ENCODE measurements at places on chromosomes 6 and 20.

DNA sequence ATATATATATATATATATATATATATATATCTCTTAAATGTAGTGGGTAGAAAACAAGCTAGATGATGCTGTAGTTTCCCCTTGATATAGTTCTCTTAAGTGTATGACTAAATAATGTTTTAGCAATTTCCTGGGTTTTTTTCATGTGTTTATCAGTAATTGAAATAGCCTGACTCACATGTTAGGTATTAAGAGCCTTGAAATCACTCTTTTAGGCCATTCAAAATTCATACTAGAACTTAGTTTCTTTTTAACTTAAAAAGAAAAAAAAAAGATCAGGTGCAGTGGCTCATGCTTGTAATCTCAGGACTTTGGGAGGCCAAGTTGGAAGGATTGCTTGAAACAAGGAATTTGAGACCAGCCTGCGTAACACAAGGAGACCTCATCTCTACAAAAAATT lies 44.1 kb downstream of the NKX2-4 start:
- DNase-seq: no peak

- peak; percentile 46 for DNase-seq
These were observed 36.1 kb downstream of the GMDS start for GRCh38 chr6:2209226-2209809.

DNA sequence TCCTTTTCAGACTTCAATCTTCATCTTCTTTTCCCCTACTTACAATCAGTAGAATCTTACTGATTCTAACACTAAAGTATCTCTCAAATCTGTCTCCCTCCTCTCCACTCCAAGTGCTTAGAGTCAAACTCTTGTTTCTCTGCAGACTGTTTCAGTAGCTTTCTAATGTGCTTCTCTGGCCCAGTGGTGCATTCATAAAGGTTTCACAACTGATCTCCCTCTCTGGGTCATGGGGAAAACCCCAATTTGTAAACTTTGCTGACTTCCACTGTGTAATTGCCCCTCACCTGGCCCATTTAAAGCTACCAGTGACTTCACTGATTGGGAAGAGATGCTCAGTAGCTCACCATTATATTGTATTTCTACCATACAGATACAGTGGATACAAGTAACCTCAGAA lies 183.6 kb downstream of the FAXC start:
- no peak for DNase-seq

DNA sequence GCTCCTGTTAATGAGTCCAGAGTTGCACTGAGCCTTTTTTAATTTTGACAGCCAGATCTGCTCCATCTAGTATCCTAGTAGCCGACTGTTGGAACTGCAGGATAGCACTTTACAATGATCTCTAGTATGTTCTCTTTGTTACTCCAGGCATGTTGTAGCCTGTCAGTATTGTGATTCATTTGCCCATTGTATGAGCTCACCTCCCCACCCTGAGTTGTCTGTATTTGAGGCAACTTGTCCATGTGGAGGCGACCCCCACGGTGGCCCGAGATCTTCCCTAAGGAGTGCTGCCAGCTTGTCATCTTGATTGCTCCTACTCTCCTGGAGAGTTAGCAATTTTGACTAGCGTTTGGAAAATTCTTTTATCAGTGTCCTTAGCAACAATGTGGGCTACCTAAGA lies 67.2 kb downstream of the DHX35 start:
- no peak for DNase-seq

DNA sequence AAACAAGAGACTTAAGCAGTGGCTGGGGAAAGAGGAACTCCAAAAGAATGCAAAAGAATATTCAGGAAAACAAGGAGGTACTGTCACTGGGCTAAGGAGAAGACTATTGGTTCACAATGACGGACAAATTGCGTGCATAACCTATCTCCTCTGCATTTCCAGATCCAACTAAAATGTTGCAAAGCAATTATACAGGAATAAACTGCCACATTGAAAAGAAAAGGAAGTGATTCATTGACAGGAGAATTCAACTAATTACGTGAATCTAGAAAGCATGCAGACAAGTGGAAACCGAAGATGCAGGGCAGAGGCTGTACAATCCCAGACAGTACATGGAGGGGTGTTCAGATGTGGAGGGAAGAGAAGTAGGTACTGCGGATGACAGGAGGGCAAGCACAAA lies 152.8 kb upstream of the RIPOR2 start:
- no peak for DNase-seq

- DNase-seq: no peak
These were observed 24.8 kb upstream of the WFDC12 start for GRCh38 chr20:45149062-45149461.

DNA sequence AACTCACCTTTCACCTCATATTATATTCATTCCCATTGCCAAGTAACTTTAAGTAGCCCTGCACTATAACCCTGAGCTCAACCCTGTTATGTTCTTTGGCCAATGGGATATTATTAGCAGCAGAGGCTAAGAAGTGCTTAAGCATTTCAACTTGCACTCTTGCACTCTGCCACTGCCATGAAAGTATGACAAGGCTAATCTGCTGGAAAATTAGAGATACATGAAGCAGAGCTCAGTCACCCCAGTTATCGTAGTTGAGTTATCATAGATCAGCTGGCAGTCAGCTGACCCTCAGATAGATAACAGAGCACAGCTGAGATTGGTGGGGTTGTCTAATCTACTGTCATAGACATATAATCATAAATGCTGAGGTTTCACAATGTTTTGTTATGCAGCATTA lies 209.4 kb upstream of the RUNX2 start:
- DNase-seq: no peak

GRCh38 chr6:96522465-96523009 lies 931 bp downstream of the UFL1 start:
- no peak for DNase-seq

- no peak for DNase-seq
These were observed 176.1 kb upstream of the PLN start for GRCh38 chr6:118371955-118372354.

GRCh38 chr6:147382945-147383554 lies 125.4 kb upstream of the SAMD5 start:
- DNase-seq: peak; percentile 53

DNA sequence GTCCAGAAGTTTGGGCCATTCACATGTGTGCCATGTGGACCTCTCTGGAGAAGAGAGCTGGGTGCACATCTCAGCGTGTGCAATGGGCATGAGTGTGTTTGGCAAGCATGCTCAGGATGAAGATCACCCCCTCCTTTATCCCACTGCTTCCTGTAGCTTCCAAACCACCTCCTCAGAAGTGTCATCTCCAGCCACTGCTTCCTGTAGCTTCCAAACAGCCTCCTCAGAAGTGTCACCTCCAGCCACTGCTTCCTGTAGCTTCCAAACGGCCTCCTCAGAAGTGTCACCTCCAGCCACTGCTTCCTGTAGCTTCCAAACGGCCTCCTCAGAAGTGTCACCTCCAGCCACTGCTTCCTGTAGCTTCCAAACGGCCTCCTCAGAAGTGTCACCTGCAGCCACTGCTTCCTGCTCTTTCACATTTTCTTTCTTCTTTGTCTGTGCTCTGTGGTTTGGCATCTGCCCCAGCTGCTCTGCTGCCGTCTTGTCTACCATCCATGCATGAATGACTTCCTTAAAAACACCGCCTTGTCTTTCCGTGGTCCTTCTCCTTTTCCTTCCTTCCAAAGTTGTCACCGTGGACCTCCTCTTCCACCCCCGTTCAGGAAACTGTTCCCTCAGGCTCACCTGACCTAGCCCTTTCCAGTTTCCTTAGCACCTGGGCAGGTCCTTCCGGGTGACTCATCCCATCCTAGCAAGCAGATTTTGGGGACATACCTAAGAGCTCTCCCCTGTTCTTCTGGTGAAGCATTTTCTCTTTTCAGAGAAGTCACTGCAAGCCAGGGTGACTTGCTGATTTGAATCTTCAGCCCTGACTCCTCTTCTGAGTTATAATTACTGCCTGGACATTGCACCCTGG lies 43.5 kb upstream of the TIAM2 start:
- DNase-seq: peak; percentile 80

DNA sequence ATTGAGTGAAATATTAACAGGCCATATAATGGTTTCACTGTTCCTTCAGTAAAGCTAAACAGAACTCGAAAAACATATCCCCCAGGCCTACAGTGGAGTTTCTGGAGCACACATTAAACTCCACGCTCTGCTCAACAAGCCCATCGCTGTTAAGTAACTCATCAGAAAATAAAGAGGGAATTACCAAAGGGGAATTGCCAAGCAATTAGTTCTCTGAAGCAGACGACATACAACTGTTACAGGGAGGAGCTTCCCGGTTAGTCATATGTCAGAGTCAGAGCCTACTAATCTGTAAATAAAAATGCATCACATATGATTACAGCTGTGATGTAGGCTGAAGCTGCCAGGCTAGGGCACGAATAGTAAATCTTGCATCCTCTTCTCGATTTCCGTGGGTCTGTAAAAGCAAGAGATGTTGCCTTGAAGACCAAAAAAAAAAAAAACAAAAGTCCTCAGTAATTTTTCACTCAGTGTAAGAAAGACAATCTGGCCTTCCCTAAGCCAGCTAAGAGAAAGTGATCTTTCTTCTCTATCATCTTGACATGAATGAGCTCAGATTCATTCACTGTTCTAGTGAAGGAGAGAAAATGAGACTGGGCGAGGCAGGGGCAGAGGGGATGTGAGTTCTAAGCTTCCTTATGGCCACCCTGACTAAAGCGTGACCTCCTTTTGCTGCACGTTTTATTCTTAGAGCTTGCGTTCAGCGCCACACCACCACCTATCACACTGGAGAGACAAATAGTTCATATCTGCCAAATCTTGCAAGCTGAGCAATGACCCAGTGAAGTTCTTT lies 13.8 kb downstream of the ATXN1 start:
- DNase-seq: no peak

- DNase-seq: peak; percentile 58
These were observed 878 bp upstream of the PNRC1 start for GRCh38 chr6:89079511-89080234.

- no peak for DNase-seq
These were observed 9.1 kb downstream of the CST5 start for GRCh38 chr20:23870461-23870860.

GRCh38 chr20:36856691-36857635 lies 19.0 kb upstream of the TLDC2 start:
- DNase-seq: peak; percentile 12

- peak; percentile 56 for DNase-seq
These were observed 9.7 kb upstream of the CEP43 start for GRCh38 chr6:166989427-166990032.

DNA sequence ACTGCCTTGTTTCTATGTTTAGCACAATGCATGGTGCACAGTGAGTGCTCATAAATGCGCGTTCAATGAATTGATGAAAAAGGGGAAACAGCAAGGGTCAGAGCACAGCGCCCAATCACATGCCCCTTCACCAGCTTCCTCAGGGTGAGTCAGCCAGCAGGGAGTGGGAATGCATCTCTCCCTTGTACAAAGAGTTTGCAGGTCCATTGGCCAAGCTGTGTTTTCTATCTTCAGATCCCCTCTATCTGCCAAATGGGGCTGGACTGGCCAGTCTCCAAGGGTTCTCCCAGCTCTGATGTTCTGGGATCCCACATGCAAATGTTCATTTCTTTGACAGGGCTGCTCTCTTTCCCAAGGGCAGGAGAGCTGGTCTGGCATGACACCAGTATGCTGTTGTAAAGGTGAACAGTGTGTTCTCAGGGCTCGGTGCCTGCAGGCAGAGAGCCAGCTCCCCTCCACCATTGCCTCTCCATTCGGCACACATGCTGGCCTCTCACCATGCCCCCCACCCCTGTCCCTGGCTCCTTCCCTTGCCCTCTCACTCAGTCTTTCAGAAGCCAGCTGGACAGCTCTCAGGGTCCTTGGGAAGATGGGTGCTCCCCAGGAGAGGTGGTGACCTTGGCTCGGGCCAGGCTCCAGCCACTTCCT lies 25.0 kb downstream of the ANGPT4 start:
- DNase-seq: no peak

DNA sequence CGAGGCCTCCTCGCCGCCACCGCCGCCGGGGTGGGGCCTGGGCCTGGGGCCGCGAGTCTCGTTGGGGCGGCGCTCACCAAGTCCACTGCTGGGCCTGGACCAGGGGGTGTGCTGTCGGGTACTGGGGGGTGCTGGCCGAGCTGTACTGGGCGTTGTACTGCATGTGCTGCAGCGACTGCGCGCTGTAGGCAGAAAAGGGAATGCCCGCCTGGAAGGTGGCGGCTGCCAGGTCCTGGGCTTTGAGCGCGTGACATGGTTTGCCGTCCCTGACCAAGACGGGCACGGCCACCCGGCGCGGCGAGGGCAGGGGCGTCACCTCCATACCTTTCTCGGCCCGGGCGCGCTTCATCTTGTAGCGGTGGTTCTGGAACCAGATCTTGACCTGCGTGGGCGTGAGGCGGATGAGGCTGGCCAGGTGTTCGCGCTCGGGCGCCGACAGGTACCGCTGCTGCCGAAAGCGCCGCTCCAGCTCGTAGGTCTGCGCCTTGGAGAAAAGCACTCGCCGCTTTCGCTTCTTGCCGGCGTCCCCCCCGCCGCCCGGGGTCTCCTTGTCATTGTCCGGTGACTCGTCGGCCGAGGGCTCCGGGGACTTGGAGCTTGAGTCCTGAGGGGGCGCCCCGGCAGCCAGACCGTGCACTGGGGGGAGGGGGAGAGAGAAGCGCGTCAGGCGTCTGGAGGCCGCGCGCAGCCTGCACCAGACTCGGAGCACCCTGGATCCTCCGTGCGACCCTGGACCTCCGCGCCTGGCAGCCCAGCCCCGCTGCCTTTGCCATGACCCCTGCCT lies 1.8 kb downstream of the NKX2-2 start:
- DNase-seq: no peak
